ENCODE measurements at places on chromosomes 12 and 14.

GRCh38 chr14:65164068-65164824, 61.9 kb upstream of the MAX start:
- DNase-seq = peak; percentile 51

DNA sequence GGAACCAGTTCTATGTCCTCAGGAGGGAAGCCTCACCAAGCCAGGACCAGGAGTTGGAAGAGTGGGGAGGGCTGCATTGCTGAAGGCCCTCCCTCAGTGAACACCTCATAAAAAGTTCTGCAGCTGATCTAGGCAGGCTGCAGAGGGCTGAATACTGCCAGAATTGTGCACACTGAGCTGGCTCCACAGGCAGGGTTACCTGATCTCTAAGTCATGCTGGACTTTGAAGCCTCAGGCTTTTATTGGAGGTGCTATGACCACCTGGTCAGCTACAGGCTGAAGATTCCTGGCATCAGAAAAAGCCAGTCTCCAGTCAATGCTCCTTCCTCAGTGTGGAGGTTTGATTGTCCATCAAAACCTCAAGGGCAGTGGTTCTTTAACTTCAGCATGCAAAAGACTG, 39.7 kb downstream of the FOS start:
- no peak for DNase-seq

GRCh38 chr14:50762001-50762930, 68.7 kb downstream of the NIN start:
- peak; percentile 91 for DNase-seq

GRCh38 chr12:127063339-127064072, 1203.5 kb upstream of the TMEM132C start:
- DNase-seq = no peak

DNA sequence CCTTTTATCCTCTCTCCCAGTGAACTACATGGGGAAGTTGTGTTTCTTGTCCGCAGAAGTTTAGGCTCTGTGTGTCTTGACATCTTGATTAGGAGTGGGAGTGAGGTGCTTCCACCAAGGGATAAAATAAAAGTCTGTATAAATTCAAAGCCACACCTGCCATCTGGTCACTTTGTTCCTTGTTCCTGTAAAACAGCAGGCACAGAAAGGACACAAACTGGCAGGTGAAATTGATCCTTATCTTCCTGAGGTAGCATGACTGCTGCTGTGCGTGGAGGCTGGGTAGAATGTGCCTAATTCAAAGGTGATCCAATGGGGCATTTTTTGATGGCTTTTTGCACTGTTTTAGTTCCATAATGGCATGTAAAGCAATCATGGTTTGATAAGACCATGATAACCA, 104.3 kb upstream of the KITLG start:
- no peak for DNase-seq

GRCh38 chr12:91241756-91242155, 59.1 kb upstream of the DCN start:
- peak; percentile 27 for DNase-seq

DNA sequence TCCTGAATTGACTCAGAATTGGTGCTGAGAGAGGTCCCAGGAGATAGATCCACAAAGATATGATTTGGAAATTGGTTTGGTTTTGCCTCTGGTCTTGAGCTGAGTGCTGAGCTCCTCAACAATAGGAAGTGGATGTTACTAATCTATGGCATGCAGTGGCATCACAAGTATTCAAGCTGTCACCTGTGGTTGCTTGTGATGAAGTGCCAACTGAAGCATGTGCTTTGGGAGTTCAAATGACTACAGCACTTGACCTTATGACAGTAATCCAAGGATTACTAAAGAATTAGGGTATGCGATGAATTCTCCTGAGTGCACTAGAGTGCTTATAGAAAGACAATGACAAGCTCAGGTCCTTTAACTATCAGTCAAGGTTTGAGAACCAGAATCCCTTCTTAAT, 406.2 kb downstream of the NOVA1 start:
- DNase-seq = no peak

GRCh38 chr12:121300083-121300819, 3.7 kb upstream of the CAMKK2 start:
- no peak for DNase-seq

- peak; percentile 50 for DNase-seq
Measured at GRCh38 chr12:47527816-47528215, 178.0 kb downstream of the RPAP3 start.

- DNase-seq = no peak
Measured at GRCh38 chr12:22518060-22518719, 26.2 kb downstream of the C2CD5 start.

GRCh38 chr12:120015313-120015712, 26.3 kb downstream of the BICDL1 start:
- DNase-seq = no peak

Measured in fibroblast of skin of scalp (primary cell).